ENCODE measurements at places on chromosomes 12 and 14. TPM values are rescaled to one million over a fixed set of nuclear protein-coding genes. Genes with fewer than 3 reads are reported as not detected.

The GARIN6 gene
- total RNA-seq: not detected

The LYZ gene
- not detected for total RNA-seq

The GALNT8 gene
- total RNA-seq: not detected

The GSG1 gene
- total RNA-seq: not detected

The TEX22 gene
- 4.1 TPM for total RNA-seq

The VPS33A gene
- 22.2 TPM for total RNA-seq

The SPPL3 gene
- 32.6 TPM for total RNA-seq

The GRIP1 gene
- total RNA-seq: 8.2 TPM

The SOAT2 gene
- total RNA-seq: not detected

The AACS gene
- total RNA-seq: 52.0 TPM

The USP5 gene
- total RNA-seq: 80.2 TPM

The PIP4P1 gene
- 34.9 TPM for total RNA-seq

The SDSL gene
- 21.1 TPM for total RNA-seq

The OVCH1 gene
- 1.9 TPM for total RNA-seq

The BORCS5 gene
- total RNA-seq: 15.3 TPM
